ENCODE measurements at places on chromosomes 7 and 10.

DNA sequence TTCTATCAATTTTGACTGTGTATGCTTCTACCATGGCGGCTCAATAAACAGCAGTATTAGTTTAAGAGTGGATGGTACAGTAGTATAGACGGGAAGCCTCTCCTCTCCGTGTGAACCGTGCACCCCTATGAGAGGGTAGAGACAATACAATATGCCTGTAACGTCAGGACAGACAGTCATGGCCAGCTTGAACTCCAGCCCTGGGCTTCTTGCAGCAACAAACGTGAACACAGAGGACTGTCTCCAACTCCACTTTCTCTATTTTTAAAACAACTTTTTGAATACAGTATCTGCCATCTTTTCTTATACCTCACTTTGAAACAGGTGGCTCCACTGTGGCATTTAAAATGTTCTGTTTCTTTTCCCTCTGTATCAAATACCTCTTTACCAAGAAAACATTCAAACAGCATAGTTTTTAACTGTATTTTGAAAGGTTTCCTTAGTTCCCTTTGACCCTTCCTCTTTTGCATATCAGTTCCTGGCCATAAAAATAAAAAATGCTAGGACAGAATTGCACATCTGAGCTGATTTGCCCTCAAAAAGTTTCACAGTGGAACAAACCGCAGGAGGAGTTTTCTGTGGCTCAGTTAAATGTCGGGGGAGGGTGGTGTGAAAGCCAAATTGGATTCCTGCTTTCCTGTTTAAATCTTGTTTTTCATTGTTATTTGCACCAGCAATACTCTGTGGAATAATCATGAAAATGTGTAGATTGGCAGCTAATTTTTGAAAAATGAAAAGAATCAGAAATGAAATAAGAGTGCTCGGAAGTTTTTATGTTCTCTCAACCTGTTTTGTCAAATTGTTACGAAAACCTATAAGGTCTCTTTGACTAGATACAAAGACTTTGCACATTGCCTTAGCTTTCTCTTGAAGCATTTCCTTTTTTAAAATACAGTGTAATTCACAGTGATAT lies 8.0 kb downstream of the IKZF1 start:
- no peak for DNase-seq

GRCh38 chr10:69745698-69746097 lies 56.0 kb upstream of the COL13A1 start:
- no peak for DNase-seq

DNA sequence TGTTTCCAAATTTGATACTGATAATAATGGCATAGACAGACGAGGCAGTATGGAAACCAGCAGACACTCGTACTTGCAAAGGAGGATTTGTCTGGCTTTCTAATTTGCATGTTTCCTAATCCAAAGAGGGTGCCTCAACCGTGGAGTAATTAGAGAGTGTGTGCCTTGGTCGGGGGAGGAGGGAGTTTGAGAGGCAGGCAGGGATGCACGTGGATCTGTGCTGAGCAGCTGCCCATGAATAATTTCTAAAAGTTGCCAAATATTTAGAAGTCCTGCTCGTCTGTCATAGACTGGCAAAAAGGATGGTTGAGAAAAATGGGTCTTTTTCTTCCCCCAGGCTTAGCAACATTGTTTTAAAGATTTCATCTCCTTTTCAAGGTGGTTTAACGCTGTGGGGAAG lies 69.4 kb downstream of the PTPRE start:
- no peak for DNase-seq

GRCh38 chr7:33201821-33202220 lies 72.5 kb downstream of the BBS9 start:
- DNase-seq: no peak

GRCh38 chr7:135246191-135246825 lies 12.7 kb downstream of the STRA8 start:
- no peak for DNase-seq

- no peak for DNase-seq
Observed at GRCh38 chr7:44538798-44539668, 2.1 kb downstream of the NPC1L1 start.

DNA sequence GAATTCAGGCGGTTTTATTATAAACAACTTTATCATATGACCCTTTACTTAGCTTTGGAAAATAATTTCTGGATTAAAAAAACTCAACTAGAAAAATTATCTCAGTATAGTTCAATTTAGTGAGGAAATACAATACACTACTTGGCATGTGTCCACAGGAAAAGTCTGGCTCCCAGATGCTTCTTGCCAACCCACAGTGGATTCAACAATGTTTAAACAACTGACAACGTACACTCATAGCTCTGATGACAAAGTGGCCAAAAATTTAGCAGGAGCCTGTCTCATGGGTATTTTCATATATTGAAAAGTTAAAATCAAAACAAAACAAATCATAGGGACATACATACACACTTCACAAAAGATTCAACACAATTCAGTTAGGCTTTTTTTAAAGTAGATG lies 158.8 kb downstream of the SKAP2 start:
- no peak for DNase-seq

GRCh38 chr7:12488341-12488740 lies 82.2 kb upstream of the SCIN start:
- DNase-seq: no peak

DNA sequence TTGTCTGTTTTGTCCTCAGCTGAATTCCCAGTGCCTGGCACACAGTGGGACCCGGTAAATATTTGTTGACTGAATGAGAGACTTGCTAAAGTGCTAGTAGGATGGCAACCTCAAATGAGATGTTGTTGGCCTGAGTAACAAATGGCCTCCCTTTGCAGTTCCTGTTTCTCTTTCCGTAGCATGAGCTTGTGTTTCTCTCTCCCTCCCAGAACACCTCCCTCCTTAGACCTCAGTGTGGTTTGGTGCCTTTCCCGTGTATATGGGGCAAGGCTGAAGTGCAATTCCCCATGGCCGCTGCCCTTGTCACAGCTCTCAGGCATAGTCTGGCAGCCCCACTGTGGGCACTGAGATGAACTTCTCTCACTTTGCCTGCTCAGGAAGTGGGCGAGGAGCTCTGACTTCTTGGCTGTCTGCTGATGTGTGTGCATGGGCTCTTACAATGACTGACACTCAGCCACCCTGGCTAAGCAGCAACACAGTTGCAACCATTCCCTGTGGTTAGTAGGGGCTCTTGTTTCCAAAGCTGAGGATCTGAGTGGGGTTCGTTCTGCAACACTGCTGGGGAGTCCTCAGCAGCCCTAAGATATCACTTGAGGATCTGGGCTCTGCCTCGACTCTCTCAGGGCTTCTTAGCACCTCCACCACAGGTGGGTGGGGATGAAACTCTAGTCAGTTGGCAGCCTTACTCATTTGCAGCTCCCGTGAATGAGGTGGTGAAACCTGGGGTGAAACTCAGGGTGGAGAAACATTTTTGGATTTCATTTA lies 136.1 kb downstream of the ICA1 start:
- peak; percentile 52 for DNase-seq

DNA sequence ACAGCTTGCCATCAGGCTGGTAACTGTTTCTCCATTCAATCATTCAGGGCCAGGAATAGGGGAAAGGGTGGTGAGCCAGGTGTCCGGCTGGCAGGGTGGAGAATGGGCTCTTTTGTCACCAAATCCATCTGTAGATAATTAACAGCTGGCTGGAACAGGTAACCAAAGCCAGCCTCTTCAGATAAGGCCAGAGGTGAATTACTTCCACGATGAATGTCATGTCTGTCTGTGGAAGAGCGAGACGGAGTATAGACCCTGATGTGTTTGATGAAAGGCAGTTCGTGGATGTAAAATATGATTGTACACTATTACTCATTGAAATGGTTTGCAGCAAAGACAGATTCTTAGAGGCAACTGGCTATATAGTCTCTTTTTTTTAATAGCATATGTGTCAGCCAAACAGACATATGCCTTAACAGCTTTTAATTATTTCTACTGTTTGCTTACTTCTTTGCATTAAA lies 149.8 kb downstream of the KLF6 start:
- DNase-seq: no peak

GRCh38 chr7:43433639-43434038 lies 149.3 kb upstream of the STK17A start:
- DNase-seq: no peak

GRCh38 chr7:109449760-109450159 lies 880.1 kb downstream of the DNAJB9 start:
- DNase-seq: no peak

DNA sequence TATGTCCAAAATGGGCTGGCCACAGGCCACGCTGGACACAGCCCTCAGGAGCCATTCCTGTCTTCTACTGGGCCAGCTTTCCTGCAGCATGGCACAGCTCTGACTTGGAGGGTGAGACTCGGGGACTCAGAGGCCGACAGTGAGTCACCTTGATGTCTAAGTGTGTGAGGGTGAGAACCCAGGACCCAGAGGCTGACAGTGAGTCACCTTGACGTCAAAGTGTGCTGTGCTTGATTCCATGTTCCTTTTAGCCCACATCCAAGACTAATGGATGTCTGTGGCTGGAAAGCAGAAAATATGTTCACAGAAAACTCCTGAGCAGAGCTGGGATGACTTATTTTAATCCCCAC lies 6.0 kb upstream of the FAM170B start:
- DNase-seq: no peak

GRCh38 chr7:30931161-30931928 lies 19.7 kb downstream of the AQP1 start:
- DNase-seq: no peak

GRCh38 chr7:27346531-27347275 lies 104.1 kb downstream of the EVX1 start:
- DNase-seq: no peak

DNA sequence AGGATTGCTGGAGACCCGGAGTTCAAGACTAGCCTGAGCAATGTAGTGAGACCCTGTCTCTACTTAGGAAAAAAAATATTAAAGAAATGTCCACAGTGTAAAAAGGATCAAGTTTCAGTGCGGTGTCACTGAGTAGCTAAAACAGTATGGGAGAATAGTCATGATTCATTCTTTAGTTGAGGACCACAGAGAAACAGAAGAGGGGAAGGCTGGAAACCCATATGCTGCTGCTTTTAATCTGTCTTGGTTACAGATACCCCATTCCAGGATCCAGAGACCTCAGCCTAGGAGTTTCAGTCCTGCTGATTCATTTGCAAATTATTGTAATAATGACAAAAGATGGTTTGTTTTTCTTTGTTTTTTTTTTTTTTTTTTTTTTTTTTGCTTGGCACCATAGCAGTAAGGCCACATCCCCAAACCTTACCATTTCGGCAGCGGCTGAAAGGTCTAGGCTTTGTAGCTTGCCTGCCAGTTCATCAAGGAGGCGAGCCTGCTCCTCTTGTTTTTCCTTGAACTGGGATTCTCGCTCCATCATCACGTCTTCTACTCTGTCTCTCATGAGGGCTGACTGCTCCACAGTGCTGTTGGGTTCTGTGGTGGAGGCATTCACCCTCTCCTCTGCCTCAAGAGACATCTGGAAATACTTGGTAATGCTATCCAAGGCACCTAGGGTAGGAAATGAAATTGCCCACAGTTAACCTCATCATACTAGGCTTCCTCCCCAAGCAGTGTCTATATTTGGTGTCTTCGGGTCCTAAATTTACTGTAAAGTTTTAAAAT lies 44.2 kb downstream of the DLD start:
- no peak for DNase-seq

- DNase-seq: no peak
Observed at GRCh38 chr7:117193564-117193963, 129.3 kb downstream of the WNT2 start.

DNA sequence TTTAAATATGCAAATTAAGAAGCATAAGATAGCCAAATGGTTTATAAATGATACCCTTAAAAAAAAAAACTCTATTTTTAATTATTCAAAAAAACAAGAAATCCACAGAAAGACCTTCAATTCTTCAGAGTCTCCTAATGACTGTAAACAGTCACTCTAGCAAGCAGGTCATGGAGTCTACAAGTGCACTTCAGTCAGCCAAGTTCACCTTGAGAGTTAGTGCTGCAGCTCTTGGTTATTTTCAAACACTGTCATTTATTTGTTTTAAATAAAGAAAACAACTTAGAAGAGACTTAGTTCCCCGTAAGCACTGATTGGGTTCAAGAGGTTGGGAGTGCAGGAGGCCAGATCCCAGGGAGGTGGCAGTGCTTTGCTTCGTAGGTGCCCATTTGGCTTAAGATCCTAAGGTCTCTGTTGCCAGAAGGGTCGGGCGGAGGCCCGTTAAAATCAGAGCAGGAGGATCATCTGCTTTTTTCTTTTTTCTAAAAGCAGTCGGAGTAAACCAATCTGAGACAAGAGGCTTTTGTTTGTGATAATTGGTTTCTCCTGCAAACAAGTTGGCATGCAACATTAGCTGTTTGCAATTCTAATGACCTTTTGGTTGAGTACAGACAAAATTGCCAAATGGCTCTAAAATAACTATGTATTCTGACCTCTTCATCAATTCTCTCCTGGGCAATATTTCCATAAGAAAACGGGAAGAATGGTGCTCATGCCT lies 86.4 kb upstream of the ELMO1 start:
- DNase-seq: no peak

- DNase-seq: no peak
Observed at GRCh38 chr7:2684501-2684900, 3.5 kb upstream of the AMZ1 start.

DNA sequence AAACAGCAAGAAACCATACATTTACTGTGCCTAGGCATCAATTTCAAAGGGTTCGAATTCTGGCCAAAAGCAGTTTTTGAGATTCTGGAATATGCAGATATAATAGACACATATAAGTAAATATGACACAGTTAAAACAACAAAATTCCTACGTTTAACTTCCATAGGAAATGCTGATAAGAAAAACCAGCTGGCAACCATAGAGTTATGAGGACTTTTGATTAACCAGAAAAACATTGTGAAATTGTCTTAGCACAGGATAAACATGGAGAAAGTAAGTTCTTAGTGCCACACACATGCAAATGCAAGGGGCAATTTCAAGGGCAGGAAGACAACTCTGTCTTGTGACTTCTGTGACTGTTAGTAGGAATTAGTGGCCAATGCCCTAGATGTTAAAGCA lies 702.1 kb downstream of the TNS3 start:
- no peak for DNase-seq

DNA sequence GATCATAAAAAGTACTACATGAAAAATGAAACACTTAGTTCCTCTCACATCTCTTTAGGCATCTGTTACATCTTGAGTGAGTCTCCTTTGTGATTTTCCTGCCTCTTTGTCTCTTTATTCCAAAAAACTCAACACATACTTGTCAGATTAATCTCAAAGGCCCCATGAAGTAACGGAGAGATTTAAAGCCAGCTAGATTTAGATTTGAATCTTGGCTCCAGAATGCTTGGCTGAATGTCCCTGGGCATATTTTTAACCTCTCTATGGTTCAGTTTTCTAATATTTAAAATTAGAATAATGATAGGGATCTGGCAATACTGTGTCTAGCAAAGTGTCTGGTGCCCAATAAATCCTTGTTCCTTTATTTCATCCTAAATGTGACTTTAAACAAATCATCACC lies 140.0 kb downstream of the DGKB start:
- no peak for DNase-seq

- DNase-seq: no peak
Observed at GRCh38 chr10:101036726-101037125, 5.7 kb downstream of the SFXN3 start.

GRCh38 chr7:107039199-107039900 lies 5.2 kb upstream of the PRKAR2B start:
- no peak for DNase-seq

- no peak for DNase-seq
Observed at GRCh38 chr7:5286933-5287332, 4.2 kb downstream of the SLC29A4 start.

Measured in stimulated activated CD4-positive, alpha-beta T cell treated with anti-CD3 and anti-CD28 coated beads, Interleukin-4, amount 100 ng/mL, for 4 hours (primary cell).